NCI-H2081 treated with DMSO at 0.1 percent for 48 hours (cell line): ENCODE measurements at places on chromosomes 1 and 21.
A peak's percentile ranks its signal among the peaks of the same experiment; 100 is the strongest.

DNA sequence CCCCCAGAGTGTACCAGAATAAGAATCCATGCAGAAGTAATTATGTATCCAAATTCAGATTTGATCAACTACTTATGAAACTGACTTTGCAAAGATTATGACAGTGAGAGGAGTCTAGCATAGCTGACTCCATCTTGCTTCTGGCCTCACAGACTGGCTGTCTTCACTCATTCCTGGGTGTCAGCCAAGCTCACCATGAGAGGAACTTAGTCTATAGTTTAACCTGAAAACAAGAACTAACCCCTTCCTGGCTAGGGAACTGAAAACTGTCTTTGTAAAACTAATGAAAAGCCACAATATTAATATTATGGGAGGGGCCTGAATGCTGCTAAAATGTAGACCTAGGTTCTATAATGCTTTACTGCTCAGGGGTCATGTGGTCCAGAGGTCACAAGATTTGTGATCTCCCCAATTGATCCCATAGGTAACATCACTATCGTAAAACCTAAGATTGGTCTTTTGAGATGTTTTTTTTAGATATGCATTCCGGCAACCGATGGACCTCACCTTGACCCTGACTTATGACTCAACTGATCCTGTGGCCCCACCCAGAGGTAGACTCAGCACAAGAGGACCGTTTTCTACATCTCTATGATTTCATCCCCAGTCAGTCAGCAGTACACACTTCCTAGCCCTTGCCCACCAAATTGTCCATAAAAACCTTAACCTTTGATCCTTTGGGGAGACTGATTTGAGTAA is 55.2 kb downstream of the ATP1B1 start:
- no peak for DNase-seq

- DNase-seq: no peak
These were observed 39.8 kb upstream of the PRRX1 start for GRCh38 chr1:170624146-170624545.

- no peak for DNase-seq
These were observed 45.8 kb downstream of the PKNOX1 start for GRCh38 chr21:43020177-43020576.

DNA sequence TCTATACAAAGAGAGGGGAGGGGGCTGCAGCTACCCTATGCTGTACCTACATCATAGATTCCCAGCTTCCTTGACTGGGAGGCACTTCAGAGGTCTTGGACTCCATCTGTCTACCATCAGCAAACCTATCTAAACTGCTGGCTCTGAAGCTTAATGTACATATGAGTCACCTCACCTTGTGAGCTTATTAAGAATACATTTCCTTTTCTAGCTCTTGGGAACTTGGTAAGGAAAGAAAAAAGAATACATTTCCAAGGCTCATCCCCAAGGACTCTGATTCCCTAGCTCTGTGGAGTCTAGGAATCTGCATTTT is 50.0 kb upstream of the PRELP start:
- no peak for DNase-seq

DNA sequence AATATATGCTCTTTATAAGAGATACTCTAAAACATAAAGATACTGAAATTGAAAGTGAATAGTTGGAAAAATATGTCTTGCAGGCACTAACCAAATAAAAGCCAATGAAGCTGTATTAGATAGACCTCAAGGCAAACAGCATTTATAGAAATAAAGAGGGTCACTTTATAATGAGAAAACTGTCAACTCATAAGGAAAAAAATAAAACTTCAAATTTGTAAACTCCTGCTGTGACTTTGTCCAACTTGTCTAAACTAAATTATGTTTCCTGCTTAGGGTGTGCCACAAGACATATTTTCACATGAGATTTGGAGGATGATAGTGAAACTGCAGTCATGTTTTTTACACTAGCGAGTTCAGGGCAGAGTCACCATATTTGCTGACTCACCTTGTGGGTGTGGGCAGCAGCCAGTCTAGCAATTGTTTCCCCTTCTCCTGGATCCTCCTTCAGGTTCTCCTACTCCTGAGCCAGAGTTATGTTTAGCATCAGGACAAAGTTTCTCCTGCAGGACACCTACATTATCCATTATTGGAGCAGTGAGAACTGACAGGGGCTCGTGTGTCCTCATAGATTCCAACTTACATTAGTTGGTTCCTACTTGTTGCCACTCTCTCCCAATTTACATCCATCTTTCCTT is 43.8 kb downstream of the CD53 start:
- no peak for DNase-seq

- no peak for DNase-seq
These were observed 286.8 kb upstream of the DUSP10 start for GRCh38 chr1:222028676-222029075.

DNA sequence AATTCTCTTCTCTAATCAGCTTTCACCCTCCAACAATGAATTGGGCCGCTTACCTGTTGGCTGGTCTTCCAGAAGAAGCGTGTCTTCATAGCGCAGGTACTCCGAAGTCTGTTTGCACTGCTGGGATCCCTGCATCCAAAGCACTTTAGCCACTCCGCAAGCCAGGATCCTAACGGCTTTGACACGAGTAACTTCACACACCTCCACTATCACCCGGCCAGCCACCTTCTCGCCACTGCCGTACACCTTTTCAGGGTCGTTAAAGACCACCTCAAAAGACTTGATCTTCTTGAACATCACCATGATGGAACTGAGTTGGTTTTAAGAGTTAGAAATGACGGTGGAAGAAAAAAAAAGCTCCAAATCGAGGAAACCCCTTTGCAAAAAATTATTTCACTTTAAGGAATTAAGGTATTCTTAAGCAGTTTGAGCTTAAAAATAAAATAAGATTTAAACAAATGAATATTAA is 381 bp downstream of the TXNIP start:
- DNase-seq: no peak

- no peak for DNase-seq
These were observed 81.9 kb upstream of the HAO2 start for GRCh38 chr1:119286587-119287181.

DNA sequence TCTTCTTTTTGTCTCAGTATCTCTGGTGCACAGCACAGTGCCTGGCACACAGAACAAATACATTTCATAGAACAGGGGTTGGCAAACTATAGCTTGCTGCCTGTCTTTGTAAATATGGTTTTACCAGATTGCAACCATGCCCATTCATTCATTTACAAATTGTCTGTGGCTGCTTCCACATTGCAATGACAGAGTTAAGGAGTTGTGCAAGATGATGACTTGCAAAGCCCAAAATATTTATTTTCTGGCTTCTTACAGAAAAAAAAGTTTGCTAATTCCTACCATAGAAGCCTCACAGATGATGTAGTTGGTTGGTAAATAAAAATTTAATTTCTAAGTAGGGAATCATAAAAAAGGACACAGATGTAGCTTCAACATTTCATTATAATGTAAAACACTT is 11.2 kb upstream of the HMGB4 start:
- no peak for DNase-seq

GRCh38 chr1:1678581-1679380 is 13.8 kb downstream of the SLC35E2B start:
- no peak for DNase-seq

GRCh38 chr1:90834886-90835660 is 118.0 kb upstream of the BARHL2 start:
- peak; percentile 37 for DNase-seq

DNA sequence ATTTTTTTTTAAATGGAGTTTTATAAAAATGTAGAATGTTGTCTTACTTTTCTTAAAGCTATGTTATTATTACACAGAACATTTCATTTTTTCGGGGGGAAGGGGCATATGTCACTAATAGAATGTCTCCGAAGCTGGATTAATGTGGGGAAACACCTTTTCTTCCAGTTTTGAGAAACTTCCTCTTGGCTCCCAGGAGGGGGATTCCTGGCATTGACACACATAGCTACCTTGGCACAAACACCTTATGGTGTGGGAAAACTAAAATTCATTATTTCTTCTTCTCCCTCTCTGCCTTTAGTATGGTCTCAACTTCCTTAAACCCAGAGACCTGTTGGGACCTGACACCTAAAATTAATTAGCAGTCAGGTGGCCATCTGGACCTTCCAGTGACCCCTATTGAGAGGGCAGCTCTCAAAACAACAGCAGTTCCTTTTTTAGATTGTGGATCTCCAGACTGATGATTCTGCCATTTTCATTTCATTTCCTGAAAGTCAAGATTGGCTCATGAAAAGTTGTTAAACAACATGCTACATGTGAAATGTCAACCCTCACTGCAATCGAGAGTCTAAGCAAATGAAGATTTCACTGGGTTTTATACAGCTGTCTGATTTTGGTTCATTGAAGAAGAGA is 70.1 kb upstream of the EDEM3 start:
- no peak for DNase-seq

- no peak for DNase-seq
These were observed 112.5 kb downstream of the MRPL39 start for GRCh38 chr21:25494804-25495203.

GRCh38 chr1:2999571-2999970 is 21.7 kb upstream of the ACTRT2 start:
- DNase-seq: no peak

GRCh38 chr1:199057322-199057721 is 418.5 kb downstream of the PTPRC start:
- no peak for DNase-seq

GRCh38 chr1:50452700-50453099 is 29.5 kb upstream of the DMRTA2 start:
- DNase-seq: no peak

DNA sequence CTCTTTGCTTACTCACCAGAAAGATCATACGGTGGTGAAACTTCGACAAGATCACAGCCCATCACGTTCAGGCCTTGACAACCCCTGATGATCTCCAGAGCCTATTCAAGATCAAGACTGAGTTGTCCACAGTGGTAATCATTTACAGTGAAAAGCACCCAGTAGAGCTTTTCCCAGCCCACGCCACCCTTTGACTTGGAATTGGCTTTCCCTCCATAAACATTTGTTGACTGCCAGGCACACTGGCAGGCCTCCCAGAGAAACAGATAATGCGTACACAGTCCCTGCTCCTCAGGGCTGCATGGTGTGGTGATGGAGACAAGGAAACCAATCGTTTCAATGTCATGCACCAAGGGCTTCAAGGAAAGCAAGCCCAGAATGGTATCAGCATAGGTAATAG is 10.1 kb downstream of the AGMAT start:
- no peak for DNase-seq

DNA sequence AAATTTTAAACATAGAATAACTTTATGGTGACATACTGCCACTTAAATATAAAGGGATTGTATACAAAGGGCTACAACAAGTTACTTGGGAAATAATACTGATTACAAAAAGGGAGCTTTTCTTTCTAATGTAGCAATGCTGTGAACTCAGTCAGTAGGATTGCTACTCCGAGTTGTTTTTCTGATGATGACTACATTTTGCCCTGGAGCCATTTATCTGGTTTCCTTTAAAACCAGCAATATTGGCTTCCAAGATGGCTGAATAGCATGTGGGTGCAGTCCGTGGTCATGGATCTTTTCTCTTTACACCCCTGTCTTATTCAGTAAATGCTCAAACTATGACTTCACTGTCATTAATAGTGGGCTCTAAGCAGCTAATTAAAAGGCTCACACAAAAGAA is 92.6 kb upstream of the NEK7 start:
- no peak for DNase-seq

DNA sequence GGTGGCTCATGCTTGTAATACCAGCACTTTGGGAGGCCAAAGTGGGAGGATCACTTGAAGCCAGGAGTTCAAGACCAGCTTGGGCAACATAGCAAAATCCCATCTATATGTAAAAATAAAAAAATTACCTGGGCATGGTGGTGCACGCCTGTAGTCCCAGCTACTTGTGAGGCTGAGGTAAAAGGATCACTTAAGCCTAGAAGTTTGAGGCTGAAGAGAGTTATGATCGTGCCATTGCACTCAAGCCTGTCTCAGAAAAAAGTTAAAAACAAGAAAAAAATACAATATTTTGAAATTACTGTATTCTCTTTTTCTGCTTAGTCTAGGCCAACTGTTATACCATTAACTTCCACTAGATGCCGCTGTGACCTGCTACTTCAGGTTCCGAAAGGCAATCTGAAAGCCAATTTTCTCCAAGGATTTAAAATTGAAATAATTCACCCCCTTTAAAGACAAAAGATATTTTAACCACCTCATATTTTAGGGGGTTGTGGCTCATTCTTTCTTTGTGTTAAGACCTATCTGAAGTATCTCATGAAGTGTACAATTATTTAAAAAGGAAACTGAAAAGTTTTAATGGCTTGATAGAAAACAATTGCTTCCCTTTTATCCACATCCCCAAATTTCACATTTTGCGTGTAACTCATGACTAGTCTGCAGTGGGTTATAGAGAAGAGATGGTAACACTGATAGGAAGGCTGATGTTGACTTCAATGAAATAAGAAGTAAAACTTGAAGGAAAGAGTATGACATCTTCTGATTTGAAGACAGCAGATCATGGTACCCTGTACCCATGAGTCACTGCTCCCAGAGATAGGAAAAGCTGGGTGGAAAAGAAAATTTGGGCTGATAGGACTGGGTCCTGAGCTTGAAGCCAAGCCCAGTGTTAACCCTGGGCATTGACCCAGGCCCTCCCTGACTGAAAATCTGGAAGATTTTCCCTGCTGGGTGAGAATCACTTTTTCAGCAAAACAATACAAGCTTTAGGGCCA is 24.4 kb upstream of the CLDN14 start:
- DNase-seq: no peak

DNA sequence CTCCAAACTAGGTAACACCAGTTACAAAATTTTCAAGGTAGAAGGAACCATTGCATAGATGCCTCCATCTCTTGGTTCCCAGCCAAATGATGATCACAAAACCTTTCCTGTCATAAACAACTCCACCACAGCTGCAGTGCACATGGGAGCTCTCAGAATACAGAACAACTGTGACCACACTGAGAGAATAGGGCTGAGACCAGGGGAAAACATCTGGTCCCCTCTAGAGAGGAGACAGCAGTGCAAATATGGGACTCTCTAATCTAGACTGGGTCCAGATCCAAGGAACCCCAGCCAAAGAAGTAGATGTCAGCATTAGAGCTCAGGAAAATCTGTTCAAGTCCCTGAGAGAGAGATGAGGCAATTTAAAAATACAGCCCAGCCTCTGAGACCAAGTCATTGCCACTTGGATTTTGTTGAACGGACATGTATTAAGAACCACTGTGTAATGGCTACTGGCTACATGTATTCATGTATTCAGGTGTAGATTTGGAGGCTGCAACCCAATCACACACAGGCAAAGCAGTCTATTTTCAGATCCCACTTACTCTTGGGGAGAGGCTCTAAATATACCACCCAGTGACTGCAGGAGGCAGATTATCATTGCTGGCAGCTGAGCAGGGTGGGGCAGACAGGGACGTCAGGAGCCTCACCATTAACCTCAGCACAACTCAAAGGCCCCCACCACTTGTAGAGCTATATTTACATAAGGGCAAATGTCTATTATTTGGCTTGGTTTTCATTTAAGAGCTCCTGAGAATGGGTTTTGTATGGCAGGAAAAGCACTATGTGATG is 7.6 kb upstream of the RXRG start:
- DNase-seq: no peak

DNA sequence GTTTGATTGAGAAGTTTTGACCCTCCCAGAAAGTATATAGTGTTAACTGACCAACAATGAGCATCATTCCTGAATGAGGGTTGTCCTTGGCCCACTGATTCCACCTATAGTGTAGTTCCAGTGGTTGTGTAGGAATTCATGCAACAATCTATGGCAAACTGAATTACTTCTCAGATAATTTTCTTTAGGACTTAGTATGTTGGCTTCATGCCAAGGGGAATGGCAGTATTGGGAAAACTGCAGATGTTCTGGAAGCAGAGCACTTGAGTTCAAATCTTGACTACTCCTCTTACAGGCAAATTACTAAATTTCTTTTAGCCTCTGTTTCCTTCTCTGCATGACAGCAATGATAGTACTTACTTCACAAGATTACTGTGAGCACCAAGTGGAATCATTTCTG is 65.8 kb downstream of the LRIG2 start:
- no peak for DNase-seq
